Stomach (tissue), 19 donors: ENCODE measurements at places on chromosomes 5 and 9. TPM values are rescaled to one million over a fixed set of nuclear protein-coding genes. Genes with fewer than 3 reads are reported as not detected.

- H3K4me3 ChIP-seq = no peak overlapping the region
- H3K4me1 ChIP-seq = peaks cover 36% of the 10 kb centered on the region
- peaks cover 83% of the 10 kb centered on the region for H3K36me3 ChIP-seq
- no peak for DNase-seq
- no peaks in the 10 kb centered on the region for H3K27me3 ChIP-seq
Measured at GRCh38 chr9:35741740-35742139, 7.3 kb downstream of the GBA2 start.

DNA sequence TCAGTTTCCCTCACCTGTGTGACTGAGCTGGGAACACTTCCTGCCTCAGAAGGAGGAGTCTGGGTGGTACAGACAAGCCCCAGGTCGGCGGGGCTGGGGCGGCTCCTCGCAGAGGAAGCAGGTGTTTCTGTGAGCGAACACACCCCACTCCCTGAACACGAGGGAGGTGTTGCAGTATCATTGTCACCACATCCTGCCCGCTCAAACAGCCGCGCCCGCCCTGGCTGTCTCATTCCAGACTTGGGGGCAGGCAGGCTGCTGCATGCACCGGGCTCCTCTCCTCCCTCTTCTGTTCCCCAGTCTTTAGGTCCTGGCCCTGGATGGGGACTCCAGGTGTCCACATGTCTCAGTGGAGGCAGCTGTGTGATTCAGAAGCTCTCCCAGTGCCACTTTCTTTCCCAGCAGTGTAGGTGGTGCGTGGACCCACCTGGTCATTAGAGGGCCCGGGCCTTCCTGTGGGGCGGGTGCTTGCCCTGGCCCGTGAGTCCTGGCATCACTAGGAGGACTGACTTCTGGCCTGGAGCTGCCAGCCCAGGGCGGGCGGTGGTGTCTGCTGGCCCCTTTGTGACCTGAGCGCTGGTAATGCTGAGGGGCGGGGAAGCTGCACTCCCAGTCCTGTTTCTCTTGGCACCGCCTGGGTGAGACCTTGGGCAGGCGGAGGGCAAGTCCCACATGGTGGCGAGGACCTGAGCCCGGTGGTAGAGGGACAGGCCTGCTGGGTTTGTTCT, 18.3 kb upstream of the PHYHD1 start:
- peaks cover 34% of the 10 kb centered on the region for H3K36me3 ChIP-seq
- H3K4me1 ChIP-seq = peaks cover 64% of the 10 kb centered on the region
- H3K27me3 ChIP-seq = no peaks in the 10 kb centered on the region
- DNase-seq = peak; percentile 90
- peak overlapping the region; percentile 74 for H3K27ac ChIP-seq

DNA sequence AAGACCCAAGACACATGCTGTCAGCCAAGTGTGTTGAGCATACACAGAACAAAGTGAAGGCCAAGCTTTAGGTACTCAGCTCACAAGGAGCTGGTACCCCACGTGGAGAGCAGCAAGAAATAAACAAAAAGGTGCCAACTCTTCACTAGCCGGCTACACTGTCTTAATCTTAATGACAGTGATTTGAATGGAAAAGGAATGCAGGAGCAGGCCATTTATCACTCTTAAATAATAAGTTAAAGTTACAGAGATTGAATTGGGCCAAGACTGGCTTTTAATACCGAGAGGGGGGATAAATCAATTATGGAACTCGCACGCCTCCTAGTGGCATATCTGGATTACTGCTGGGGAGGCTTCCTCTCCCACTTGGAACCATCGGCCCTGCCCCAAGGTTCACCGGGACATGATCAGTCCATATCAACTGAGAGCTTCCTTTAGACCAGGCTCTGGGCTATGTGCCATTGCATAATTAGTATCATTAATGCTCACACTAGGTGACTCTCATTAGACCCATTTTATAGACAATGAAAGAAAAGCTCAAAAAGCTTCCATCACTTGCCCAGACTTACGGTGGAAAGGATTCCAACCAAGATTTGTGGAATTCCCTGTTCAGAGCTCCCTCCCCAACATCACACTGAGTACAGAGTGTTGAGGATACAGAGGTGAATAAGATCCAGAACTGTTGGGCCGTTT, 94.0 kb downstream of the ACTL7B start:
- H3K4me3 ChIP-seq = no peak overlapping the region
- H3K4me1 ChIP-seq = peaks cover 5% of the 10 kb centered on the region
- no peaks in the 10 kb centered on the region for H3K36me3 ChIP-seq
- no peak overlapping the region for H3K27ac ChIP-seq

- H3K4me1 ChIP-seq = no peaks in the 10 kb centered on the region
- no peak overlapping the region for H3K27ac ChIP-seq
- no peak overlapping the region for H3K4me3 ChIP-seq
- peaks cover 4% of the 10 kb centered on the region for H3K27me3 ChIP-seq
- no peaks in the 10 kb centered on the region for H3K36me3 ChIP-seq
Measured at GRCh38 chr5:60710362-60710761, 10.4 kb upstream of the DEPDC1B start.

DNA sequence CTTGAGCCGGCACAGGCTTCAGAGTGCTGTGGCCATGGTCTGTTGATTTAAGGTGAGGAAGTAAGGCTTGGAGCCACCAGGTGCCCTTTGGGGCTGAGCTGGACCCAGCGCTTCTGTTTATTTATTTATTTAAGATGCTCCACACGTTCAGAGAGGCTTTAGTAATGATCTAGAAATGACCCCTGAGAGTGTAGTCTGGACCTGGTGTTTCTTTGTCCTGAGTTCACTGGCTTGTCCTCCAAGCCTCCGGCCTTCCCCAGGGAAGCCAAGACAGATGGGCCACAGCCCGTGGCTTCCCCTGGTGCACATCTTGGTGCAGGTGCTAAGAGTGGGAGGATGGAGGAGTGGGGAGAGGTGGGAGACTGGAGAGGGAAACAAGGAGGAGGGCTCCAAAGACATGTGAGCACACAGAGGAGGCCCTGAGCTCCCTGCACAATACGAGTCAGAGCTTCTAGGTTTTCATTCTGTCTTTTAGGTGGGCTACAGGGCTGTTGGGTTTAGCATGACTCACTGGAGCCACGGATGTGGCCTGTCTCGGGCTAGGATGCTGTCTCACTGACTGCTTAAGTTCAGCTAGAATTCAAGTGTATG, 56.9 kb downstream of the AHRR start:
- no peak for DNase-seq
- H3K36me3 ChIP-seq = no peaks in the 10 kb centered on the region
- H3K4me1 ChIP-seq = peaks cover 7% of the 10 kb centered on the region
- H3K27ac ChIP-seq = no peak overlapping the region

- H3K27me3 ChIP-seq = no peaks in the 10 kb centered on the region
- H3K4me3 ChIP-seq = no peak overlapping the region
- no peaks in the 10 kb centered on the region for H3K4me1 ChIP-seq
- DNase-seq = no peak
- no peaks in the 10 kb centered on the region for H3K36me3 ChIP-seq
Measured at GRCh38 chr9:130275156-130275555, 9.6 kb downstream of the HMCN2 start.

DNA sequence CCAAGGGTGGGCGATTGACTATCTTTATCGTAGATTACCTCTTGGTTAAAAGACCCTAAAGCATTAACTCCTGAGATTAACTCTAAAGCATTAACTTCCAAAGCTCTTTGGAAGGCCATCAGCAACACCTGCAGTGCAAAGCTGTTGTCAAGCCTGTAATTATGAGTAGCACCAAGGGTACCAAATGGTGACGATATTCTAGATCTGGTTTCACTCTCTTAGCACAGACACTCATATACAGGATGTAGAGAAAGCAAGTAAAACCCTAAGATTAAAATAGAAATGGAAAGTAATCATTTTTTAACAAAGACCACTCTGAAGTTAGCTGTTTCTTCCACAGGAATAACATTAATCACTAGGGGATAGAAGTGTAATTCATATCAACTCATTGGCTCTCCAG, 29.9 kb upstream of the TNFSF8 start:
- DNase-seq = no peak
- H3K4me3 ChIP-seq = no peak overlapping the region
- H3K4me1 ChIP-seq = no peaks in the 10 kb centered on the region
- no peak overlapping the region for H3K27ac ChIP-seq

- H3K27ac ChIP-seq = peak overlapping the region; percentile 98
- DNase-seq = no peak
- no peaks in the 10 kb centered on the region for H3K36me3 ChIP-seq
- peaks cover 30% of the 10 kb centered on the region for H3K4me1 ChIP-seq
- H3K4me3 ChIP-seq = peak overlapping the region; percentile 99
Measured at GRCh38 chr9:125190361-125190801, 778 bp upstream of the PPP6C start.

GRCh38 chr5:75435096-75435495, 76.3 kb downstream of the CERT1 start:
- H3K36me3 ChIP-seq = peaks cover 4% of the 10 kb centered on the region
- no peak overlapping the region for H3K4me3 ChIP-seq
- no peaks in the 10 kb centered on the region for H3K4me1 ChIP-seq

VLDLR gene
- 21.3 TPM for total RNA-seq

PCDHA11 gene
- not detected for total RNA-seq

HK3 gene
- total RNA-seq = 145 TPM

GLDC gene
- total RNA-seq = 0.37 TPM

CDH9 gene
- total RNA-seq = not detected
